CD8-positive, alpha-beta memory T cell (primary cell): ENCODE measurements at places on chromosomes 2 and 18. TPM values are rescaled to one million over a fixed set of nuclear protein-coding genes. Genes with fewer than 3 reads are reported as not detected.

Gene NMUR1
- 0.18 TPM for total RNA-seq

Gene FEV
- total RNA-seq, result not detected

Gene FBXO15
- 0.55 TPM for total RNA-seq

Gene SOCS6
- total RNA-seq, result 1.0 TPM

Gene RFX8
- not detected for total RNA-seq

Gene GCG
- not detected for total RNA-seq

Gene CD8A
- 359 TPM for total RNA-seq

Gene CAPG
- 22.8 TPM for total RNA-seq

Gene CENPA
- total RNA-seq, result 18.2 TPM

Gene GRHL1
- 0.93 TPM for total RNA-seq

Gene MCM6
- 178 TPM for total RNA-seq

Gene GKN1
- total RNA-seq, result not detected

Gene SERPINB10
- total RNA-seq, result not detected

Gene SMAD2
- 343 TPM for total RNA-seq

Gene CMPK2
- total RNA-seq, result 1.1 TPM

Gene C1GALT1C1L
- 0.20 TPM for total RNA-seq

Gene NGEF
- total RNA-seq, result 0.38 TPM

Gene SP140
- total RNA-seq, result 111 TPM

Gene RPL37A
- 3,637 TPM for total RNA-seq

Gene VAMP8
- total RNA-seq, result 94.4 TPM

Gene MC5R
- not detected for total RNA-seq

Gene ZFP36L2
- total RNA-seq, result 98.0 TPM

Gene ZC3H8
- 29.7 TPM for total RNA-seq

Gene XRCC5
- 612 TPM for total RNA-seq
